ENCODE measurements at places on chromosomes 2 and 18.

- no peak for DNase-seq
These were observed 306.8 kb downstream of the GBX2 start for GRCh38 chr2:235861383-235861782.

GRCh38 chr2:130755256-130756052 lies at the start of gene AMER3:
TSS of gene AMER3 (plus strand) at chr2:130755540. CDS start at chr2:130762073, 6,533 bp downstream.
- DNase-seq = peak; percentile 83

- no peak for DNase-seq
These were observed 214.3 kb downstream of the KCNS3 start for GRCh38 chr2:18092760-18093159.

- no peak for DNase-seq
These were observed 112.1 kb upstream of the MGAT5 start for GRCh38 chr2:134141598-134142340.

DNA sequence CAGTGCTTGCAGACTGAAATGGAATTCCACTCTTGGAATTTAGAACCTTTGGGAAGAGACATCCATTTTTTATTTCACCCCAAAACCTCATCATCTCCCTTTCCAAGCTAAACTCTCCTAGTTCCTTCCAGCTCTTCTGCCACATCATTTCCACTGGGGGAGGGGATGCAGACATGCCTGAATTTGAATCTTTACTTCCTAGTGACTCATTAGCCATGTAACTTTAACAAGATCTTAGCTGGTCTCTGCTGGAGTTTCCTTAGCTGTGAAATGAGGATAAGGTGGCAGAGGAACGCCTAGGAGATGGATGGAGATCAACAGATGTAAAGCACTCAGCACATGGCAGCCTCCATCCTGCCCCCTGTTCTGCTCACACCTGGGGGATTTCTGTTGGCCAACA lies 266.8 kb downstream of the EN1 start:
- no peak for DNase-seq

- DNase-seq = no peak
These were observed 22.6 kb downstream of the IMPA2 start for GRCh38 chr18:12003894-12004293.

GRCh38 chr2:139142252-139142880 lies 362.2 kb upstream of the NXPH2 start:
- no peak for DNase-seq

- DNase-seq = peak; percentile 27
These were observed 820.8 kb downstream of the TDRD15 start for GRCh38 chr2:21944536-21944935.

GRCh38 chr2:127672341-127673224 lies 2.7 kb downstream of the LIMS2 start:
- DNase-seq = no peak

DNA sequence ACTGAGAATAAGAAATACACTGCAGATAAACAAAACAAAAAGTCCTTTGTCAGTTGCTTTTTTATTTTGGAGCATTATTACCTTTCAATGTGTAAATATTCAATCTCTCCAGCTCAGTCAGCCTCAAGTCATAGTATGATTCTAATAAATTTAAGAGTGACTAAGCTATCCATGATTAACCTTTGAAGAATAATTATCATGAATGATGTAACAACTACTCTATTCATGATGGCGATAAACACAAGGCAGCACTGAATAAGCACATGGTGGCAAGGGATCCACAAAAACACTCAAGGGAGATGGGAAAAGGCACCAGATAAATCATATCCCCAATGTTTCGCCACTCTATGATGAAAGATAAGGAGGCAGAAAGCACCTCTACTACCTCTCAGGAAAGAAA lies 67.0 kb downstream of the MAP4K3 start:
- DNase-seq = no peak

DNA sequence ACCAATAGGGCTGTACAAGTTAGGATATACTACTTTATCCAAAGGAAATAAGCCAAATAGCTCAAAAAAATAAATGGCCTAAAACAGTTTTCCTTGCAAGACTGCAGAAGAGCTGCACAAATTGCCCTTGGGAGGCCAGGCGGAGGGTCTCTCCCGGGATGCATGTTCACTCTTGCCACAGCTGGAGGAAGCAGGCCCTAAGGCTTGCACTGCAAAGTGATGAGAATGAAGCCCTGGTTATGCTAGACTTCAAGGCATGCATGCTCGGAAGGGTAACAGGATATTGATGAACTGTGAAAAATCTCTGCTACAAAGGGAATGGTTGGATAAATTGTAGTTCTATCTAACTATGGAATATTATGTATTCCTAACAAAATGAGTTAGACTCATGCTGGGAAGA lies 27.5 kb upstream of the LDLRAD4 start:
- DNase-seq = no peak

GRCh38 chr2:41865263-41865662 lies 182.6 kb upstream of the PKDCC start:
- no peak for DNase-seq

GRCh38 chr2:179049546-179050311 lies at the start of gene CCDC141:
TSS of gene CCDC141 (minus strand) at chr2:179050137. CDS start at chr2:179049941, 196 bp downstream.
- no peak for DNase-seq

DNA sequence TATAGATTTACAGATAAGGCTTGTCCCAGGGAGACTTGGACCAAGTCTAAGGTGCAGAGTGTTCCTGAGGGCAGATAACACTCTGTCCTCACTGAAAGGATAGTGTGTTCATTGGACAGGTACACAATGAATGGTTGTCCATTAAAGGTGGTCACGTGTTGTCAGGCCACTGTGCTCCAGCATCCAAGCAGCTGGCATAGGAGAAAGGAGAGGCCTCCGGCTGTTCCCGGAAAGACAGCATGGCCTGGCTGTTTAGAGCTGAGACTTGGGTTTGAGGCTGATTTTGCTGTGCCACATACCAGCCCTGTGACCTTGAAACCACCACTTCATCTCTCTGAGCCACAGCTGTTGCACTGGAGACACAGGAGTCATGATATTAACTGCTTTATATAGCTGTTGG lies 19.6 kb upstream of the SULT1C3 start:
- DNase-seq = no peak

DNA sequence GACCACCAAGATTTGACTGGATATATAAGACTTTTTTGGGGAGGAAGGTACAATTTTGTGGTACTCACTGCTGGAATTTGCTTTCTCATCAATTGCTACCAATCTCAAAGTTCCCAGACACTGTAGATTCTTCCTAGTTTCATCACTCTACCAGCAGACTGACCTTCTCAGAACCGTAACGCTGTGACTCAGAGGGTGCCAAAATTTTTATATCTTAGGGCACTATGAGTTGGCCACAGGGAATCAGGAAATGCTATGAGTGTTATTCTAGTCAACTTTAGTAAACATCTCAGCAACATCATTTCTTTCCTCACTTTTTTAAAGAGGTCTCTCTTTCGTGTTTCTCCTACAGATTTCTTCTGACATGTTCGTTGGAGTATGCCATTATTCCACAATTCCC lies 499.0 kb downstream of the TMX3 start:
- DNase-seq = no peak

DNA sequence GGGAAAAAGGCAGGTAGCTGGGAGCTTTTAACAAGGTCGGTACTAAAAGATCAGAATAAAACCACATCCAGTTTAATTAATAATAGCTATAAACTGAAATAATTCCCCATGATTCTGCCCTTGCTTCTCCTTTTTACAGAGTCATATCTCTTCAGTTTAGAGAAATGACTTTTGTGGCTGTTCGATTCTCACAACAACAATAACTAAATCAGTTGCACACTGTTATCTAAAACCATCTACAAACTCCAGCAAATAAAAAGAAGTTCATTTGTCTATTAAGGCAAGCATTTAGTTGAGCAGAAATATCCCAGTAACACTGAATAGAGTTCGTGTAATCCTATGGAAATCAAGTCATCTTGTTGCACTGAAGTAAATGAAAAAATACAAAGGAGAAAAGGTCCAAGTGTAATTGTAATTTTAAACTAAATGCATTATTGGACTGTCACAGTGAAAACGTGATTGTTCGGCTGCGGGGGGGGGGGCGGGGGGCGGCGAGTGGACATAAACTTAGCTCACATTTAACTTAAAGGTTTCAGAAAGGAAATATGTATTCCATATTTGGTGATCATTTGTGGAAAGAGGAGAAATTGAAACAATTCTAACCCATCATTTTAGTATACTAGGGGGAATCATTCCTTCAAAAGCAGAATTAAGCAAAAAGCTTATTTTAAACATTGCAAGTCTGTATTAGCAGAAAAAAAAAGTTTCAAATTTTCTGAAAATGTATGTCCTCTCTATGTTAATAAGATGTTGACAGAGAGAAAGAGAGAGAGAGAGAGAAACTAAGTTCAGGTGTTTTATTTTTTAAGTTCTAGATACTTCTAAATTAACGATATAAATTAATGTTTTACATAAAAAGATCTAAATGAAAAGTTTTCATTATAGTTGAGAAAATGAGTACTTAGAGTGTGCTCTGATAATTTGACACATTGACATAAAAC lies 144.5 kb downstream of the MEIS1 start:
- no peak for DNase-seq

- DNase-seq = peak; percentile 8
These were observed 1267.1 kb downstream of the LRP1B start for GRCh38 chr2:140863713-140864112.

GRCh38 chr2:39504790-39505335 lies 67.8 kb upstream of the MAP4K3 start:
- no peak for DNase-seq

DNA sequence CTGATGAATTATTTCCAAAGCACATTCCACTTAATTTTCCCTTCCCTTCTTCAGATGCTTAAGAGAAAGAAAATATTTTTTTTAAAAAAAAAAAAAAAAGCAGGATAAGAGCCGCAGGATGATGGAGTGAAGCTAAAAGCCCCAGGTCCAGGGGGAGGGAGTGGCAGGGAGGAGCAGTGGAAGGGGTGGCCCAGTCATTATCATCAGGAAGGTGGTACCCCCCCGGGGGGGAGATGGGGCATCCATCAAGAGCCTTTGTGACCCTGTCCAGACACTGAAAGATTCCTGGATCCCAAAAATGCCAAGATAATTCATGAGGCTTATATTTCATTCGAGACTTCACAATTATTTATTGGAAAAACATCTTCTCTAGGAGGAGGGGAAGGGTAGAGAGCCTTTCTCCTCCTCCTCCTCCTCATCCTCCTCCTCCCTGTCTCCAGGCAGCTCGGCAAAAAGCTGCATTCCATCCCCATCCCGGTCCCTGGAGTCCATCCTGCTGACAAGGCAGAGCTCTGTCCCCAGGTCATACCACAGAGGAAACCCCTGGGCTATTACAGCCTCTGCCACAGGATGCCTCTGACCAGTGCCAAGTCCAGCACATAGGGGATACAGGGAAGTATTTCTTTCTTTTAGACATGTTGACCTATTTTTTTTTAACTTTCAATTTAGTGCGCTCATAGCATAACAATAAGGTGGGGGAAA lies 125.3 kb downstream of the TWIST2 start:
- no peak for DNase-seq

DNA sequence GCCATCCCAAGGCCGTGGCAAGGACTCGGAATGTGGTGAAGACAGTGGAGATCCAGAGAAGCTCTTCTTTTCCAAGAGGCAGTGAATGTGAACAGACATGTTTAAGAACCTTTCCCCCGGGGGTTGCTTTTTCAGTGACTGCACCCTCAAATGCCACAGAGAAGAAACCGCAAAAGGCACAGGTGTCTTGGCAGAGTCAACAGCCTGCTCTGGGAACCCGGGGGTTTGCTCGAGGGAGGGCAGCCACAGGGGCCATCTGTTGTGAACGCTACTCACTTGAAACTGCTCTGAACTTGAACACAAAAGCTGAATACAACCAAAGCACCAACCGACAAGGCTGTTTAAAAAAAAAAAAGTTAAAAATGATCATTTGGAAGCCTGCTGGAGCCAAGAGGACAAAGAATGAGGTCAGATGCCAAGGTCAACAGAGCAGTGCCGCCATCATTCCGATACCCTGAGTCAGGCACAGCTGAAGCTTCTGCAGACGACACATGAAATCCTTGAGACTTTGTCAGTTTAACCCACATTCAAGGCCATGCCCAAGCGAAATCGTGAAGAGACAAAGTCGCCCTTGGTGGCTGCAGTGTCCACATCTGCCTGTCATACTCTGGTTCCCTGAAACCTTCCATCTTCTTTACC lies 47.4 kb downstream of the PSMG2 start:
- no peak for DNase-seq

DNA sequence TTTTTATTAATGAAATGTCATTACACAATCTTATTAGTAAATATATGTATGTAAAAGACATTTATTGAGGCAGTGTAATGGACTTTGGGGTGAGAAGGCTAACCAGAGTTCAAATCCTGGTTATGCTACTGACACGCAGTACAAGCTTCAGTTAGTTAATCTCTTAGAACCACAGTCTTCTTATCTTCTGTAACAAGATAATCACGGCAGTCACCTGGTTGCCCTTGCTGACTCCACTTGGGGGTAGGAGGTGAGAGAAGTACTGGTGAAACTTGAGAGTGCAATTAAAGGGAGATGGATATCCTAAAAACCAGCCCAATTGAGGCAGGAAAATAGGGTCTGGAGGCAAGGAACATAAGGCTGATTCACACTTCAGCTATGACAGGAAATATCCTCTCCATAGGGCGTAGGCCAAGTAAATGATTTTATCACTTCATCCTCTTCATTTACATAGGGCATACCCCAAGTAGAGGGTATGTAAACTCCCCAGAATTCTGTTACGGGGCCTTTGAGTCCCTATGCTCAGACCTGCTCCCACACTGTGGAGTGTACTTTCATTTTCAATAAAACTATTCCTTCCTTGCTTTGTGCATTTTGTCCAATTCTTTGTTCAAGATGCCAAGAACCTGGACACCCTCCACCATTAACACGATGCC lies 21.3 kb downstream of the SKA1 start:
- DNase-seq = no peak

DNA sequence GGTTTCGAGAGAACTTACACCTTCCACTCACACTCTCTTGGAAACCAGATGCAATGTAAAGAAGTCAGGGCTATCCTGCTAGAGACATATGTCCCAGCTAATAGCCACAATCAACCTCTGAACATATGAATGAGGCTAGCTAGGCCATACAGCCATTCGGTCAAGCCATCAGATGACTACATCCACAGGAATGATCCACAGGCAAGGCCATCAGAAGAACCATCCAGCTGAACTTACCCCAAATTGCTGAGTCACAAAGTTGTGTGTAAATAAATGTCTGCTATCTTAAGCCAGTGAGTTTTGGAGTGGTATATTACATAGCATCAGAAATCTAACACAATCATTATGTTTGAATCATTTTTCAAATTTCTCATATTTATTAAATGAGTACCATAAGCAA lies 5.2 kb upstream of the SPAST start:
- DNase-seq = no peak

DNA sequence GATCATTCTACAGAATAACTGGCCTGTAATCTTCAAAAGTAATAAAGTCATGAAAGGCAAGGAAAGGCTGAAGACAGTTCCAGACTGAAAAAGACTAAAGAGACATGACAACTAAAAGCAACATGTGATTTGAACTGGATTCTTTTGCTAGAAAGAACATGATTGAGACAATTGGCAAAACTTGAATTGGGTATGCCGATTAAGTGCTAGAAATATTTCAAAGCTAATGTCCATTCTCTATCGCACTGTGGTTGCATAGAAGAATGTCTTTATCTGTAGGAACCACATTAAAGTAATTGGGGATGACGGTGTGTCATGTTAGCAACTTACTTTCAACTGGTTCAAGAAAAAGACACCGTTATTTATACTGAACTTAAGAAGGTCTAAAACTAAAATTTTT lies 98.5 kb downstream of the EXOC6B start:
- DNase-seq = no peak
